ENCODE measurements at places on chromosomes 5 and 9.
A peak's percentile ranks its signal among the peaks of the same experiment; 100 is the strongest.

DNA sequence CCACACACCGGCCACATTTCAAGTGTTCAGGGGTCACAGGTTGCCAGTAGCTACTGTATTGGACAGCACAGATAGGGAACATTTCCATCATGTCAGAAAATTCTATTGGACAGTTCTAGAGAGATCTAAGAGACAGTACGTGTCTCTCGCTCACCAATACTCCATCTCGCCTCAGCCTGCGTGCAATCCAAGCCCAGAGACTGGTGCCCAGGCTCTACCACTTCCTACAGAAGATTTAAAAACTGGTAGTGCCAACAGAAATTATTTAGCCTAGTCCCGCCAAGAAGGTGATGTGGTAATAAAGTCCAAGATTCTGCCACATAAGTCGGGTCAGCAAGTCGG, 390 bp upstream of the SNX2 start:
- DNase-seq = no peak

GRCh38 chr5:140239939-140240700, 62.8 kb downstream of the PFDN1 start:
- peak; percentile 60 for DNase-seq

DNA sequence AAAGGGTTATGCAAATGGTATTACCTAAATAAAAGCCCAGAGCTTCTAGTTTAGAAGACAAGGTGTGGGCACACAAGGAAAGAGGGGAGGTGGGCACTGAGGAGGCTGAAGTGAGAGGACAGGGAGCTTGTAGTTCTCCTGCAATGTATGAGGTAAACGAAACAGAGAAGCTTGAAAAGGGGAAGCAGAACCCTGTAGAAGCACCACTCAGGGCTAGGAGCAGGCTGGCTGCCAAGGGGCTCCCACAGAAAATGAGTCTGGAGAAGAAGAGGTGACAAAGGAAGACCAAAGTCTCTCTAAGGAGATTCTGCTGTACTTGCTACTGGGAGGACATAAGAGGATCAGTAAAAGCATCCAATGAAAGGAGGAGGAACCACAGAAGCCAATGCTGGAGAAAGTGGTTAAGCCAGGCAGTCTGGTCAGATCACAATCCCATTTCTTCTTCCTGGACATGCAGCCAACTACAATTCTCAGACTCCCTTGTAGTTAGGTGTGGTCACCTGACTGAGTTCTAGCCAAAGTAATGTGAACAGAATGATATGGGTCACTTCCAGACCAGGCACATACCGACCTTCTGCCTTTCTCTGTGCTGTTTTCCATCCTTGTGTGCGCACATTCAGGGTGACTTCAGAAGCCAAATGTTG, 174.5 kb upstream of the MAP3K1 start:
- DNase-seq = no peak

DNA sequence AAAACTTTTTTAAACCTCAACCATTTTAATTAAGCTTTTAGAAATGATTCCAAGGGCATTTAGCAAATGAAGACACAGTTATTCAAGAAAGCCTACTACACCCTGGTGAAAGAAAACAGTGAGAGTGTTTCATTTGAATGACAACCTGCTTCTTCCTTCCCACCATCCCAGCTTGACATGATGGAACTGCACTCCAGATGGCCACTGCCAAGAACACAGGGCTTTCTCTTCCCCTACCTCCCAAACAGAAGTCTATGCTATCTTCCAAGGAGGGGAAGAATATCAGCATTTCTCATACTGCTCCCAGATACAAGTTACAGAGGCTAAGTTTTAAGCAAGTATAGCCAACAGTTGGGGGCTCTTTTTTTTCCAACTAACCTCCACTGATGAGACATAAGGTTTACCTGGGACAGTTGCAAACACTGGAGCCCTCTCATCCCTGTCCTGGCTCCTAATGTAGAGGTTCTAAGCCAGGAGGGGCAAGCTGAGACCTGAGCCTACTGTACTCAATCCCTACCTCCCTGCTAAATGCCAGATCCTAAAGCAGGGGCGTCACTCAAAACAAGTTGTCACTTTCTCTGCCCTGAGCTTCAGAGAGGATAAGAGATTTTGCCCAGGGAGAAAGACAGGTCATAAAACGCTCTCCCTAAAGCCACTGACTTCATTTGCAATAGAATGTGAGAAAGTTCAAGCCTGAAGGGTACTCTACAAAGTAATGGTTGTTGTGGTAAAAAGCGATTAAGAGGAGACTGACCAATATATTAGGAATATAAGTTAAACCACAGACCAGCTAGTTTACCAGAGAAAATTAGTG, 88.5 kb upstream of the SLC27A6 start:
- DNase-seq = no peak

DNA sequence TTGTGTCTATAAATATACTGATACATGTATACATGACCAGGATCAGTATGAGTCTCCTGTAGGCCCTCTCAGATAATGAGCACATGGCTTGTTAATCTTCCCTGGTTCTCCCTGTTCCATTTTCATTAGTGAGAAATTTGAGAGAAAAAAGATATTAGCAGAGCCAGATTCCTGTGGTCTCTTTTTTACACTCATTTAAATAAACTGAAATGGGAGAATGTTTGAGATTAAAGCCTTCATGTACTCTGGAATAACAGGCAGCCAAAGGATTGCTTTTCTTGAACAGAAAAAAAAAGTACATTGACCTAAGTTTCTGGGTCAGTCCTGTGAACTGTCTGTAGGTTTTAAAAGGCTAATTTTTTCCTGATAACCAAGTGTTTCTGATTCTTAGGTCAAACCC, 44.2 kb downstream of the PWWP2A start:
- DNase-seq = peak; percentile 54

DNA sequence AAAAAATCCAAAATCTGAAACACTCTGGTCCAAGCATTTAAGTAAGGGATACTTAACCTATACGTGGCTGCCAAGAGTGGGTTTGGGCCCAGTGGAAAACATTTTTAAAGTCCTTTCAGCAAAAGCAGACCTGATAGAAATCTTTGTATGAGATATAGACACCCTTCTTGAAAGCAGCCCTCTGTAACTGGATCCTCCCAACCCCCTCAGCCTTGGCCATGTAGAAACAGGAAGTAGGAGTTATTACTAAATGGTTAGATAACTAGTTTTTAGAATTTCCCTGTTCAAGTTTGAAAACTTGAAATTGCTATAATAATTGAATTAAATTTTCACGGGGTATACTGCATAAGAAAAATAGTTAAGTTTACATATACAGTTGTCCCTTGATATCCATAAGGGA, 111.3 kb upstream of the PCA3 start:
- DNase-seq = peak; percentile 39

DNA sequence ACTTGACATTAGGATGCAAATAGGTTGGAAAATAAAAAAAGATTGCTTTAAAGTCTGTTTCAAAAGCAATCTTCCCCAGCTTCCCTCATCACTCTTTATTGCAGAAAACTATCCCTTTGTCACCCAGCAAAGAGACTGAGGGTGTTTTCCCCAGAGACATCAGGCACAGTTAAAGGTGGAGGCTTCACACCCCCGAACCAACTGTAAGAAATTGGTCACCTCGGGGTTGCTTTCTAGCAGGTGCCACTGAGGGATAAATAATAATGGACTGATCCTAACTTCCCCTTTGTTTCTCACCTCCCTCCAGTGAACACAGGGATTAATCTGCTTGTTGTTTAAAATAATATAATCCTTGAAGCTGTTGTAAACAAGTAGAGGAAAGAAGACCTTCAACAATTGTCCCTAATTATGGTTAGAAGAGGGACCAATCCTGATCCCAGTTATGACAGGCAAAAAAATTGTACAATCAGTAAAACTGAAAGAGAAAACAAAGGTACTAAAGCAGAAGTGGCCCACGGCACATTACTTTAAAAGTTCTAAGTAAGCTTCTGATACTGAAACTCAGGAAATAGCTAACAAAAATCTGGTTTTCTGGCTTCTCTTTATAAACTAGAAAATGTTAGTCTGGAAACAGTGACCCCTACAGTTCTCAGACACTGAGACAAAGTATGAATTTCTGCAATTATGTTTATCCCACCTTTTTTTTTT, 6.6 kb upstream of the PCSK1 start:
- peak; percentile 9 for DNase-seq

DNA sequence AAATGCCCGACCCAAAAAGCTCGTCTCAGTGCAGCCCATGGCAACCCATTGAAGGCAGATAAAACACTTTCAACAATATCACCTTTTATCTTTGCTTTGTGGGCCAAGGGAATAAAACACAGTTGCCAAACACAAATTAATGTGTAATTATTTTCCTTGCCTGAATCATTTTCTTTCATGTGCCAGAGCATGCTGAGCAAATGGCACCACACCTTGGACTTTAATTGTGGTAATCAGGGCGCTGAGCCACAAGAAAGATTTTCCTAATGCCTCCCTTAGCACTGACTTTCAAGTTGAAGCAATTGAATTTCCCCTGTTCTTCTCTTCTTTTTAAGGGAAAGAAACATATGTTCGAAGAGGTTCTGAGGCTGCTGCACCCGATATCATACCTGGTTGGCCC, 297.1 kb upstream of the MSX2 start:
- DNase-seq = no peak

Data from fibroblast of lung (primary cell).